Right atrium auricular region (tissue), 2 donors: ENCODE measurements at places on chromosomes 2 and 18. TPM values are rescaled to one million over a fixed set of nuclear protein-coding genes. Genes with fewer than 3 reads are reported as not detected.

GRCh38 chr2:73239776-73240175 is 5.7 kb downstream of the CCT7 start:
- DNase-seq, result no peak

DNA sequence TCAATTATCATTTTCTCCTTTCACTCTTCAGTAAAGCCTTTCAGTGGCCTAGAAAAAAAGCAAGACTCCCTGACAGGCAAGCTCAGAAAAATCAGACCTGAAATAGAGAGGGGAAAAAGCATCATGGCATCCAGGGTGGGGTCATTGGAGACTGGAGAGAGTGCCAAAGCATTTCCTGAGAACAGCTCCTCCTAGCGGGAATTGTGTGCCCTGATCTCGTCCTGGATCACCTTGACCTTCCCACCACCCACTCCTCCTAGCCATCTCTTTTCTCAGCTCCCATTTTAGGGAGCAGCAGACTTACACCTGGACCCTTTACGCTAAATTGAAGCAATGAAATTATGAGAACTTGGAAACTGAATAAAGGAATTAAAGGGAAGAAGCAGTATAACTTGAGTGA is 176.6 kb downstream of the VWC2L start:
- no peak for DNase-seq

GRCh38 chr2:17544256-17544655 is 3.8 kb downstream of the VSNL1 start:
- DNase-seq, result no peak

DNA sequence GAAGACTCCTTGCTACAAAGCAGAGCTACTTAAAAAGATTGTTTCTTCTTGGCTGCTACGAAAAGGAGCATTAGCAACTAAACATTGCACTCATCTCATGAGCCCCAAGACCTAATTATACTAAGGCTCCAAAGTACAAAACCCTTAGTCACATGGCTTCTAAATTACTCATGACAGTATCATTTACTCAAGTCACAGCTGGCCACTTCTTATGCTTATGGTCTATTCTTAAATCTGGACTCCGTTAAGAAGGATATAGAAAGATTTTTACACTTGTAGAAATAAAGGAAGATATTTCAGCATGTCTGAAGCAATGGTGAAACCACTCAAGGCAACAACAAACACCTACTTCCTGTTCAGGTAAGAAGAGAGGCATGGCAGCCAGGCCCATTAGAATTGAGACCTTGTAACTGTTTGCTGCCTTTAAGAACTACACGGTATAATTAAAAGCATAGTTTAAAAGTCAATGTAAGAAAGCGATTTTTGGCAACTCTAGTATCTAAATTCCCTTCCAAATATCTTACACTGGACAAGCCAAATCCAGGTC is 12.7 kb downstream of the ANKRD44 start:
- no peak for DNase-seq

ASB18 gene
- total RNA-seq, result 1.9 TPM

FLACC1 gene
- 7.5 TPM for total RNA-seq

LYG1 gene
- total RNA-seq, result 0.75 TPM

BOLA3 gene
- total RNA-seq, result 174 TPM

TANC1 gene
- total RNA-seq, result 58.9 TPM
